Memory B cell (primary cell): ENCODE measurements at places on chromosomes 7 and 10.

DNA sequence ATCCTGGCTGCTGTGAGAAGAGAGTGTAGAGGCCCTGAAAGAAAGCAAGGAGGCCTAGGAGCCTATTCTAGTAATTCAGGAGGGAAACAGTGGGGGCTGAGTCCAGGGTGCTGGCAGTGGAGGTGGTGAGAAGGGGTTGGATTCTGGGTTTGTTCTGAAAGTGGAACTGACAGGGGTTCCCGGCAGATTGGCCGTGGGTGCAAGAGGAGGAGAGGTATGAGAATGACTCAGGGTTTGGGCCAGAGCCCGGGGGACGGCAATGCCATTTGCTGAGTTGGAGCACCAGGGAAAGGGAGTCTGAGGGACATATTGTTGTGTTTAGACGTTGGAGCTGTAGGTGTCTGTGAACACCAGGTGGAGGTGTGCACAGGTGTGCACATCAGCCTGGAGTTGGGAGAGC is 38.5 kb downstream of the NPTX2 start:
- DNase-seq: no peak

DNA sequence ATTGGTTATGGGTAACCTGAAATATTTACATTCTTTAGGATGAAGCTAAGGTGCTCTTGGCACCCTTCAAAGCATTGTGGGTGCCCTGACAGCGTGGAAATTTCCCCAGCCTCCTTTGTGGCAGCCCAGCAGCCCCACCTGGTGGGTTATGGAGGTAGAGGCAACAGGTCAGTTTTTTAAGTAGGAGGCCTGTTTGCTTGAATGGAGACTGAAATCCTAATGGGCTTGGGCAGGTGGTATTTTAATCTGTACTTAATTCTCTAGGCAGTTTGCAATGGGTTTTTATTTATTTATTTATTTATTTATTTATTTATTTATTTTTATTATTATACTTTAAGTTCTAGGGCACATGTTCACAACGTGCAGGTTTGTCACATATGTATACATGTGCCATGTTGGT is 139.4 kb downstream of the EPC1 start:
- no peak for DNase-seq

- DNase-seq: no peak
Measured at GRCh38 chr10:28385748-28386502, 83.1 kb upstream of the MPP7 start.

- DNase-seq: no peak
Measured at GRCh38 chr10:129833468-129833950, 130.6 kb downstream of the EBF3 start.

- DNase-seq: no peak
Measured at GRCh38 chr10:71094712-71095390, 117.5 kb upstream of the UNC5B start.

- no peak for DNase-seq
Measured at GRCh38 chr7:5406957-5407945, 16.4 kb downstream of the TNRC18 start.

GRCh38 chr10:6239213-6239991 is 36.7 kb downstream of the PFKFB3 start:
- DNase-seq: no peak
